ENCODE measurements at places on chromosomes 3 and 15.

- DNase-seq, result no peak
These were observed at the start of gene CAV3 for GRCh38 chr3:8733332-8734094. Gene CAV3 (plus strand): TSS chr3:8733802. CDS start chr3:8733877, 75 bp downstream.

- no peak for DNase-seq
These were observed 215.2 kb downstream of the PCCB start for GRCh38 chr3:136465296-136465695.

DNA sequence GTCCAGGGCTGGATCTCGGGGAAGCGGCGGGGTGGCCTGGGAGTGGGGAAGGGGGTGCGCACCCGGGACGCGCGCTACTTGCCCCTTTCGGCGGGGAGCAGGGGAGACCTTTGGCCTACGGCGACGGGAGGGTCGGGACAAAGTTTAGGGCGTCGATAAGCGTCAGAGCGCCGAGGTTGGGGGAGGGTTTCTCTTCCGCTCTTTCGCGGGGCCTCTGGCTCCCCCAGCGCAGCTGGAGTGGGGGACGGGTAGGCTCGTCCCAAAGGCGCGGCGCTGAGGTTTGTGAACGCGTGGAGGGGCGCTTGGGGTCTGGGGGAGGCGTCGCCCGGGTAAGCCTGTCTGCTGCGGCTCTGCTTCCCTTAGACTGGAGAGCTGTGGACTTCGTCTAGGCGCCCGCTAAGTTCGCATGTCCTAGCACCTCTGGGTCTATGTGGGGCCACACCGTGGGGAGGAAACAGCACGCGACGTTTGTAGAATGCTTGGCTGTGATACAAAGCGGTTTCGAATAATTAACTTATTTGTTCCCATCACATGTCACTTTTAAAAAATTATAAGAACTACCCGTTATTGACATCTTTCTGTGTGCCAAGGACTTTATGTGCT is 527 bp downstream of the B2M start:
- DNase-seq, result no peak

DNA sequence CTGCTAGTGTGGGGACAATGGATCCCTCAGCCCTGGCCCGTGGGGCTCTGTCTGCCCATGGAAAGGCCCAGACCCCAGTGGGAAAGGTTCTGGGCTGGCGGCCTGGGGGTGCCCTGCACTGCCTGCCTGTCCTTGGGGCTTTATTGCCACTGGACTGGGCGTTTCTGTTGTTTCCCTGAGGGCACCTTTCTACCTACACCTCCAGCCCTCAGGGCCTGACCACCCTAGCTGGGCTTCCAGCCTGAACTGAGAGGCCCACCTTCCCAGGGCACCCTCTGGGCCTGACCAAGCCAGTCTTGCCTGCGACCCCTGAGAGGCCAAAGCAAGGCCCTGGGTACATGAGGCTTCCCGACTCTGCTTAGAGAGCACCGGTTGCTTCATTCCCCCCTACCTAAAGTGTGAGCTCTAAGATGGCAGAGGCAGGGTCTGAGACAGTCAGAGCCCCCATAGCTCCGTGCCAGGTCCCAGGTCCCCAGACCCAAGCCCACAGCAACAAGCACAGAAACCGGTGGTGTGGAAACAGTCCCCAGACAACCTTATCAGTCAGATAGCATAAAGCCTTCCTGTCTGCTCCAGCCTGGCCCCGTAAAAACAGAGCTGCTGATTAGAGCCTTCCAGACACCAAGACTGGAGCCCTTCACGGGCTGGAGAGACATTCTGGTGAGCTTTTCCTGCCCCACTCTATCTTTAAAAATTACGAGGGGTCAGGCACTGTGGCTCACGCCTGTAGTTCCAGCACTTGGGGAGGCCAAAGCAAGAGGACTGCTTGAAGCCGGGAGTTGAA is 102.8 kb downstream of the CHSY1 start:
- DNase-seq, result no peak

DNA sequence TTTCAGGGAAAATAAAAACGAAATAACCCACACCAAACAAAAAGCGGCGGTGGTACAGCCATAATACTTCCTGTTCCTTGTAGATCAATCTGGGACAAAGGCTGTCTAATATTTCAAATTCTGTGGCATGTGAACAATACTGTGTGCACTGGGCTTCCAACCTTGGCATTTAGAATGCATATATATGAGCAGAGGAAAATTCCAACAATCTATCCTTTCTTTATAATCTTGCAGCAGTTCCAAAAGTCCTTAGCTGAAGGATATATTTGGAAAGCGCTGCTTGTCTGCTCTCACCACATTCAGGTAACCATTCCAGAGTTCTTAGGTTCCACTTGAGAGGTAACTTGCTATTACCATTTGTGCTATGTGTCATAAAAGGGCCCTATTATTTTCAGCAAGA is 231.8 kb downstream of the RBMS3 start:
- DNase-seq, result no peak

DNA sequence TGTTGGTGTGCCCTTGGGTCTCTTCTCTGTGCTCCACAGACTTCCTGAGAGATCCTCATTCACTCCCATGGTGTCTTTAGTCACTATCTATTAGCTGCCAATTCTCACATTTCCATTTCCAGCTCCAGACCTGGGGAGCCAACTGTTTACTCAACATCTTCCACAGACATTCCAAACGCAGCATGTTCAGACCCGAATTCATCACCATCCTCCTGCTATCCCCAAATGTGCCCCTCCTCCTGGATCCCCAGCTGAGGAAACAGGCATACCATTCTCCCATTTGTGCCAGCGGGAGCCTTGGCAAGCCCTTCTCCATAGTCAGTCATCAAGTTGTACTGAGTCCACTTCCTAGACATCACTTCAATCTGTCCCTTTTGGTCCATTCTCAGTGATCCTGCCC is 67.1 kb downstream of the TAMM41 start:
- no peak for DNase-seq

GRCh38 chr3:169144731-169145130 is 518.8 kb downstream of the MECOM start:
- no peak for DNase-seq

DNA sequence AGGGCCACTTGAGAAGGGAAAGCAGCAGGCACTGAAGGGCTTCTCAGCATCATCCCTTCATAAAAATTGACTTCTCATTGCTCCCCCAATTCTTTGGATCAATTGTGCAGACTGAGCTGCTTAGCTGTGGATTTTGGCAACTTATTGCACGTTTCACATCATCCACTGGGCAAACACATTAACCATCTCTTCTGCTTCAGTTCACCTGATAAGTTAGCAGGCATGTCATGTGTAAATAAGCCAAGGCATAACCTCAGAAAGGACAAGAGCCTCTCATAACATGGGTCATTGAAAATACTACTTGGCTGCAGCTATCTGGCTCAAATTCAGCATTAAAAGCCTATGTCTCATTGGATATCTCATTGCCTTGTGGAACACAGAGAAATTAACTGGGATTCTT is 366.5 kb downstream of the LRRC3B start:
- no peak for DNase-seq

- no peak for DNase-seq
These were observed 71.3 kb downstream of the TMCC1 start for GRCh38 chr3:129822241-129822640.

DNA sequence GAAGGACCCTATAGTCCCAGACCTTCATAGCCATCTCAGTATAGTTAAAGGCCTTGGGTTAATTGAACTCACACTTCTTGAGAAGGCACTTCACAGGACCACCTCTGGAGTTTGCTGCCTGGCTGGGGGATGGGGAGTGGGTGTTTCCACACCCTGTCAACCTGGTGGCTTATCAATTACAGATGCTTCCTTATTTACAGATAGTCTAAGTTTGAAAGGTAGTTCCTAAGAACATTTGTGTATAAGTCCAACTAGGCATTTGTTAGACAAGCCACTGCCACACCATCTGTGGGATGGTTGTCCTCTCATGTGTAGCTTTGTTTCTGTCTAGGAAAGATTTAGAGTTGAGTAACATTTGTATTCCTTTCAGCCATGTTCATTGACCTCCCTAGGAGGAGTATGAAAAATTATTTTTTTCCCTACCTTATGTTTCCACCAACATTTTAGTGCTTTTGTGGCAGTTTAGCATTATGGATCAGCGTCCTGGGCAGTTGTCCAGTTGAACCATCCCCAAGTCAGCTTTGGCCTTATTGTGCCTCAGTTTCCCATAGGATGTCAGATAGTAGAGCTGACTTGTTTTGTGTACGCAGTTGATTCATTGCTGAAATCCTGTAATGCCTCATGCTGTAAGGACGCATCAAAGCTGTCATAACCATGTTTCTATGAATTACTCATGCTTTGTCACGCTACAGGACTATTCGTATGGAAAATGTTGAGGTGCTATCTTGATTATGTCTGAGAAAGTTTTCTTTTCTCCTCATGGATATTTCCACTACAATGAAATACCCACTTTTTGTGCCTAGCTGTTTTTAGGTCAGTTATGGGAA is 21.2 kb upstream of the SIAH2 start:
- no peak for DNase-seq

- DNase-seq, result no peak
These were observed 29.7 kb downstream of the BUB1B start for GRCh38 chr15:40190591-40190990.

DNA sequence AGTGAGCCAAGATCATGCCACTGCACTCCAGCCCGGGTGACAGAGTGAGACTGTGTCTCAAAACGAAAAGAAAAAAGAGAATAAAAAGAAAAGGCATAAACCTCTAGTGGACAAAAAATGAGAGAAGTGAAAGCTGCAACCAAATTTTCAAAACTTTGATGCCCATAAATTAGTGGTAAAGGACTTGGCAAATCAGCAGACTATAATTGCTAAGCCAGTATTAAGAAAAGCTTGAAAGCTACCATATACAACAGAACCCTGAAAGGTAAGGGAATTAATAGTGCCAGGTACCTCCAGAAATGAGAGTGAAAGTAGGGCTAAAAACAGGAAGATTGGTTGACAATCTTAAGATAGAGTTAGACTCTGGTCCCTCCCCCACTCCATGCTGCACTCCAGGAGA is 32.9 kb upstream of the SLC22A13 start:
- no peak for DNase-seq

GRCh38 chr3:10746001-10746400 is 70.0 kb upstream of the SLC6A11 start:
- DNase-seq, result no peak

DNA sequence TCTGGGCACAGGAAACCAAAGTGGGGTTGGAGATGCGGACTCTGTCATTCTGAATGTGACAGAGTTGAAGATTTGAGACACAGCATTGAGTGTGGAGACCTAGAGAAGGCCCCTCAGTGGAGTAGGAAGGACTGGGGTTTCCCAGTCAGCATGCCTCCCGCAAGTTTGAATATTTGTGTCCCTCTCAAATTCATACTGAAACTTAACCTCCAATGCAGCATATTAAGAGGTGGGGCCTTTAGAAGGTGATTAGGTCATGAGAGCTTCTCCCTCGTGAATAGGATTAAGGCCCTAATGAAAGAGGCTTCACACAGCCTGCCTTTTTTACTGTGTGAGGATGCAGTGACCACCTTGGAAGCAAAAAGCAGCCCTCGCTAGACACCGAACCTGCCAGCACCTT is 8.0 kb downstream of the HDDC3 start:
- no peak for DNase-seq

- no peak for DNase-seq
These were observed 122.5 kb downstream of the VGLL4 start for GRCh38 chr3:11521167-11521566.

DNA sequence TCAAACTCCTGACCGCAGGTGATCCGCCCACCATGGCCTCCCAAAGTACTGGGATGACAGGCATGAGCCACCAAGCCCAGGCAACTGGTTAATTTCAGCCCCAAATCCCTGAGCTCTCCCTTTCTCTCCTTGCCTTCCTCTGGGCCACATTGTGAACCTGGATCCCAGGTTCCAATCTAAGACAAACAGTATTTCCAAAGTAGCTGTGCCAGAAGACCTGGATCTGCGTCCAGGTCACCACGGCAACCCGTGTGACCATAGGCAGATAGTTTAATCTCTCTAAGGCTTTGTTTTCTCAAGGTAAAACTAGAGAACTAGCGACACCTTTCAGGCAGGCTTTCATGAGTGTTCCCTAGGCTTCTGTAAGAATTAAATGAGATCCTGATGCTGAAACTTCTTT is 5.9 kb upstream of the RBPMS2 start:
- no peak for DNase-seq

- no peak for DNase-seq
These were observed 91.3 kb downstream of the UACA start for GRCh38 chr15:70672081-70672480.

- no peak for DNase-seq
These were observed 8.4 kb downstream of the MED12L start for GRCh38 chr3:151093905-151094304.

GRCh38 chr3:114442246-114442645 is 148.4 kb downstream of the TIGIT start:
- DNase-seq, result no peak

- DNase-seq, result peak; percentile 48
These were observed at the start of gene ACVR2B for GRCh38 chr3:38453075-38453912. Gene ACVR2B (plus strand): TSS chr3:38453890. CDS start chr3:38454323, 433 bp downstream.

DNA sequence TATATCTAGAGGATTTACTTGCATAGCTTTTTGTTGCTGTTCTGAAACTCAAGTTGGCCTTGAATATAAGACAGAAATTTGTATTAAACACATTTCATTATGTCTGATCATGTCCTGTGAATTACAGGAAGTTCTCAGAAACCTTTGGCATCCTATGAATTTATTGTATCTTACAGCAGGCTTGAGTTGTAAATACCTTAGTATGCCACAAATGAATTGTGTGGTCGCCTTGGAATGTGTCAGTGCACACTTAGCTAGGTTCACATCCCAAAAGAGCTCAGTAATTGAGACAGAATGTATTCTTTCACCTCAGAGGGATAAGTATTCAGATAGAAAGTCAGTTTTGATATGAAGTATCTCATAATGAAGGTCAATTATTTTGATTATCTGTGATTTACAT is 83.4 kb downstream of the NEK11 start:
- no peak for DNase-seq

DNA sequence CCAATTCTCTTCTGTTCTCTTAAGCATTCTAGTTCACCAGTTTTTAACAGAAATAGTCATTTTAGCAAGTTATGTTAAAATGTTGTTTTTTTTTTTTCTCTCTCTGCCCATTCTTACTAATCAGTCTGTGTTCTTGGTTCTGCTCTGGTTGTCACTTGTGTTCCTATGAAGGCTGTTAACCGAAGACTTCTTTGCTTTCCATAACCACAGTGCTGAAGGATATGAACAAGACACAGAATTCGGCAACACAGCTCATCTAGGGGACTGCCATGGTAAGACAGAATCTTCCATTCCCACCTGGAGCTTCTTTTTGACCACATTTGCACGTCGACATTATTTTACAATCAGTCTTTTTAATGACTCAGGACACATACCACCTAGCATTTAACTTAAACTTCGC is 49.1 kb downstream of the SEMA6D start:
- no peak for DNase-seq

- DNase-seq, result no peak
These were observed at the start of gene ALDH1L1 for GRCh38 chr3:126180477-126181397. Gene ALDH1L1 (minus strand): TSS chr3:126180586. CDS start chr3:126160979, 19,607 bp downstream.

- DNase-seq, result no peak
These were observed 41.9 kb downstream of the SMAD6 start for GRCh38 chr15:66743703-66744536.

DNA sequence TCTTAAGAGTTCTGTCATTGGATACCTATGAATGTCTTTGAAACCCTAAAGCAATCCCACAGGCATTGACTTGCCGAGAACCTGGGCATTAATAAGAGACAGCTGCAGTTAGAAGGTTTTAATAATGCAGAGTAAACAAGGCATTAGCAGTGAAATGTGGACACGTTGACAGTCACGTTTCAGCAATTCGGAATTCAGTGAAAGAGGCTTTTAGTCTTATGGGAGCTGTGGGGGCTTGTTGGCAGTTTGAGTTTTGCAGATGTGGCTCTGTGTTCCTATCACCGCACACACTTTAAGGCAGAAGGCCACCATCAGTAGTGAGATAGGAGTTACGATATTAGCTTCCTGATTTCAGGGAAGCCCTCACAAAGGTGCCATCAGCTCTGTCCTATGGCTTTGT is 145.2 kb upstream of the NUDT16 start:
- DNase-seq, result no peak

- no peak for DNase-seq
These were observed 40.1 kb downstream of the RPN1 start for GRCh38 chr3:128610451-128611070.

All from activated CD8-positive, alpha-beta memory T cell treated with anti-CD3 and anti-CD28 coated beads for 1 hour (primary cell).